ENCODE measurements at places on chromosomes 5 and 9. TPM values are rescaled to one million over a fixed set of nuclear protein-coding genes. Genes with fewer than 3 reads are reported as not detected.

PALM2AKAP2 gene
- total RNA-seq, result not detected

CCNI2 gene
- 8.7 TPM for total RNA-seq

OR13D1 gene
- not detected for total RNA-seq

FOXD4L5 gene
- total RNA-seq, result 0.11 TPM

- no peak overlapping the region for H3K4me3 ChIP-seq
- DNase-seq, result no peak
- no peaks in the 10 kb centered on the region for H3K36me3 ChIP-seq
- H3K27me3 ChIP-seq, result no peaks in the 10 kb centered on the region
Measured at GRCh38 chr5:2591777-2592453, 159.6 kb downstream of the IRX2 start.

DNA sequence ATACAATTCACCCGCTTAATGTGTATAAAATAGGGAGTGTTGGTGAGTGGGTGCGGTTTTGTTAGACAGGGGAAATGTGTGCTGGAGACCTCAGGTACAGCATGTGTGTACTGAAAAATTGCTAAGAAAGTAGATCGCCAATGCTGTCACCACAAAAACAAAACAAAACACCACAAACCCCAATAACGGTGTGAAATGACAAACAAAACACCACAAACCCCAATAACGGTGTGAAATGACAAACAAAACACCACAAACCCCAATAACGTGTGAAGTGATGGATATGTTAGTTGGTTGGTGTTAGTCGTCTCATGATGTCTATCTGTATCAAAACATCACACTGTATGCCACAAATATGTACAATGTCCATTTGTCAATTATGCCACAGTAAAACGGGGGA is 14.2 kb upstream of the GFPT2 start:
- H3K36me3 ChIP-seq, result no peaks in the 10 kb centered on the region
- H3K27ac ChIP-seq, result no peak overlapping the region
- H3K4me3 ChIP-seq, result no peak overlapping the region
- no peak for DNase-seq
- H3K4me1 ChIP-seq, result peaks cover 4% of the 10 kb centered on the region

DNA sequence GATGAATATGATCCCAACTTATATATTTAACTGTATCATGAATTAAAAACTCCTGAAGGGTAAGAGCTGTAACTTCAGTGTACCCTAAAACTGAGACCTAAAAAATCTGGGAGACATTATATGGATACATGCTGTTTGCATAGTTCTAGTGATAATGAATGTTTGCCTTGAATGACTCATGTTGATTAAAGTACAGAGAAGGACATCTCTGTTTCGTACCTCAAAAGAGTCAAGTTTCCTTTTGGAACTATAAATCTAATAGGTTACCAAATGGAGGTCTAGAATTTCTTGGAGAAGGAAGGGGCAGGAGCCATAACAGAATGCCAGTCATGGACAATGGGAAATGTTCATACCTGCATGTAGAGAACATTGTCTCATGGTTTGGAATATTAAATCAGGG is 168.1 kb downstream of the SNCAIP start:
- peaks cover 3% of the 10 kb centered on the region for H3K27me3 ChIP-seq
- DNase-seq, result no peak
- H3K36me3 ChIP-seq, result no peaks in the 10 kb centered on the region
- no peaks in the 10 kb centered on the region for H3K4me1 ChIP-seq

DNA sequence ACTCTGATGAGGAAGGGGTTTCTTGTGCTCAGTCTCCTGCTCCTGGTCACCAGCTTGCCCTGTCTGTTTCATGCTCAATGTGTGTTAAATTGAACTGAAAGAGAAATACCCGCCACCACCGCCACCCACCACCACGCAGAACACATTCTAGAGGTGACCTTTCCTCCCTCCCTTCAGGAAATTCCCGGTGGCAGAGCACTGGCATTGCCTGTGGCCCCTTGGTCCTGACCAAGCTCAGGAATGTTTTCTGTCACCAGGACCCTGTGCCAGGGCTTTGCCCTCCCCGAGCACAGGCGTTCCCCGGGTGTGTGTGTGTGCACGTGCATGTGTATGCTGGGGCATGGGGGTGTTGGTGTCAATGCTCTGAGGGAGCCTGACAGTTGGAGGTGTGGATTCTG is 10.2 kb upstream of the SLC25A51 start:
- H3K4me3 ChIP-seq, result no peak overlapping the region
- H3K4me1 ChIP-seq, result no peaks in the 10 kb centered on the region

- no peaks in the 10 kb centered on the region for H3K4me1 ChIP-seq
- DNase-seq, result no peak
- H3K36me3 ChIP-seq, result no peaks in the 10 kb centered on the region
- H3K27me3 ChIP-seq, result peaks cover 2% of the 10 kb centered on the region
- no peak overlapping the region for H3K4me3 ChIP-seq
- H3K27ac ChIP-seq, result no peak overlapping the region
Measured at GRCh38 chr9:8701904-8702303, 902.3 kb upstream of the DMAC1 start.

- no peaks in the 10 kb centered on the region for H3K27me3 ChIP-seq
- H3K27ac ChIP-seq, result no peak overlapping the region
- no peak for DNase-seq
- no peak overlapping the region for H3K4me3 ChIP-seq
- peaks cover 3% of the 10 kb centered on the region for H3K4me1 ChIP-seq
- peaks cover 64% of the 10 kb centered on the region for H3K36me3 ChIP-seq
Measured at GRCh38 chr9:92066168-92066567, 49.0 kb downstream of the SPTLC1 start.

Measured in activated CD8-positive, alpha-beta T cell treated with anti-CD3 and anti-CD28 coated beads for 36 hours (primary cell).